ENCODE measurements at places on chromosomes 2 and 18. TPM values are rescaled to one million over a fixed set of nuclear protein-coding genes. Genes with fewer than 3 reads are reported as not detected.

DNA sequence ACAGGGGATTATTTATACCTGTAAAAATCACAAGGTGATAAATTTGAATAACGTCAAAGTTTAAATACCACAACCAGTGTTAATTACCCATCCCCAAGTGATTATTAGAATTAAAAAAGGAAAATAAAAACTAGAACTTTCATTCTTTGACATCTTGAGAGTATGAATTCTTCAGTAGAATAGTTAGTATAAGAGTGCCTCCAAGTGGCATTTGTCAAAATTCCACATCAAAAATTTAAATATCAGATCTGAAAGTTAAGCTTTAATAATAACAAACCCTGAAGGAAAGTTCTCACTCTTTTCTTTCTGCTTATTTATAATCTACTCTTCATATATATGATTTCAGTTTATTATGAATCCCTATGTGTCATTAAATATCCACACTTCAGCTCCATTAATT lies 273.7 kb upstream of the KYNU start:
- no peaks in the 10 kb centered on the region for H3K27me3 ChIP-seq
- no peaks in the 10 kb centered on the region for H3K4me1 ChIP-seq
- DNase-seq, result no peak
- no peak overlapping the region for H3K4me3 ChIP-seq

GRCh38 chr2:99389946-99390345 lies 52.8 kb downstream of the EIF5B start:
- H3K27me3 ChIP-seq, result no peaks in the 10 kb centered on the region
- no peak overlapping the region for H3K27ac ChIP-seq
- DNase-seq, result no peak
- no peak overlapping the region for H3K4me3 ChIP-seq

- H3K27ac ChIP-seq, result no peak overlapping the region
- H3K4me3 ChIP-seq, result no peak overlapping the region
- no peaks in the 10 kb centered on the region for H3K4me1 ChIP-seq
- H3K27me3 ChIP-seq, result no peaks in the 10 kb centered on the region
- no peaks in the 10 kb centered on the region for H3K36me3 ChIP-seq
These were observed 79.1 kb downstream of the PLCL1 start for GRCh38 chr2:197883354-197884032.

DNA sequence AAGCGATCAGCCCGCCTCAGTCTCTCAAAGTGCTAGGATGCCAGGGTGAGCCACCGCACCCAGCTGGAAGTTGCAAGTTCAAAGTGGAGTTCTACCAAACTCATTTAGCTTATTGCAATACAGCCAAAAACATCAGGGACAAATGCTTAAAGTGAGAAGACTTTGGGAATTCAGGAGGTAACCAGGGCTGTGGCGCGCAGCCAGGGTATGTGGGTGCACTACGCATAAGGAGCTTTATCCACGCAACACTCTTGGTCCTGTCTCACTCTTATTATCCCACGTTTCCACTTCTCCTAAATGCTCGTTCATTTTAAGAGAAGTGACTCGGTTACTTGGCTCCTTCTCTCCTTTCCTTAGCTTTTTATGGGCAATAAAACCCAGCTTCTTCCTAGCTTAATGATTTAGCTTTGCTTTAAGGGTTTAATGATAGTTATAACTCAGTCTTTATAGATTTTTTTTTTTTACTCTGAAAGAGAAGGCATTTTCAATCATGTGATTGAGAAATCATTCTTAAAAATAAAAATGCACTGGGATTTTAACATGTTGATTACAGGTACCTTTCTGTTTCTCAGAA lies 199.8 kb downstream of the KCNE4 start:
- no peaks in the 10 kb centered on the region for H3K36me3 ChIP-seq
- no peaks in the 10 kb centered on the region for H3K27me3 ChIP-seq
- no peak overlapping the region for H3K27ac ChIP-seq
- no peaks in the 10 kb centered on the region for H3K4me1 ChIP-seq
- no peak overlapping the region for H3K4me3 ChIP-seq
- DNase-seq, result no peak

GRCh38 chr2:18422432-18423165 lies 137.9 kb downstream of the RDH14 start:
- H3K4me1 ChIP-seq, result no peaks in the 10 kb centered on the region
- no peak for DNase-seq
- H3K36me3 ChIP-seq, result no peaks in the 10 kb centered on the region
- no peak overlapping the region for H3K4me3 ChIP-seq

DNA sequence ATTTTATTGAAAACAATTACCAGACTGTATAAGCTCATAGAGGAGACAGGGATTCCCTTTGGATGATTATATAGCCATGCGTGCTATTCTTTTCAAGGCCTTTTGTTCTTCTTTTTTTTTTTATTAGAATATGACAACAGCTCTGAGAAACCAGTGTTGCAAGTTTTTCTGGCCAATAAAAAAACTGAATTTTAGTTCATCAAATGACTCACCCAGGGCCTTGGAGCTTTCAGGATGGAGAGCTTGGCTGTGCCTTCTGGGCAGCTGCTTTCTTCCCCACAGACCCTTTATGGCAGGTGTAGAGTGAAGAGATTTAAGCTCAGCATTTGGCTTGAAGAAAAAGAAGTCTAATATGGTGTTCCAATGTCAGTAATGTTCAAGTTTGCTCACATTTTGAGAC lies 497.9 kb upstream of the FANCL start:
- H3K27ac ChIP-seq, result no peak overlapping the region
- H3K4me3 ChIP-seq, result no peak overlapping the region
- no peaks in the 10 kb centered on the region for H3K27me3 ChIP-seq
- no peak for DNase-seq
- peaks cover 3% of the 10 kb centered on the region for H3K4me1 ChIP-seq

DNA sequence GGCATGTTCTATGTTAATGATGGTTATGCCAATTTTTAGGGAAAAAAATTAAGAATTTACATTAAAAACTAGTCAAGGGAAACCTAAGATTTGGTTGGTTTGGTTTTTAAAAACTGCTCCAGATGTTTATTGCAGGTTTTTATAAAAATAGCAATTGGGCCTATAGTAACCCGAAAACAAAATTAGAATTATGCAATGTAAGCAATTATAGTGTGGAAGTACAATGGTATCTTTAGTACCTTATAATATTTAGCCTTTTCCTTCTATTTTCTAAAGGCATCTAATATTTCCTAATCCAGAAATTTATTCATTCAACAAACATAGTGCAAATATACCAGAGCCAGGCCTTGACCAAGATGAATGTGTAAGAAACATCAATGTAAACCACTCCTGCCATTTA lies 27.3 kb downstream of the CACNB4 start:
- no peaks in the 10 kb centered on the region for H3K27me3 ChIP-seq
- H3K4me1 ChIP-seq, result peaks cover 16% of the 10 kb centered on the region
- no peak for DNase-seq
- no peak overlapping the region for H3K27ac ChIP-seq

GRCh38 chr2:40027968-40028367 lies 248.9 kb upstream of the THUMPD2 start:
- H3K36me3 ChIP-seq, result no peaks in the 10 kb centered on the region
- no peak overlapping the region for H3K27ac ChIP-seq
- DNase-seq, result no peak

DNA sequence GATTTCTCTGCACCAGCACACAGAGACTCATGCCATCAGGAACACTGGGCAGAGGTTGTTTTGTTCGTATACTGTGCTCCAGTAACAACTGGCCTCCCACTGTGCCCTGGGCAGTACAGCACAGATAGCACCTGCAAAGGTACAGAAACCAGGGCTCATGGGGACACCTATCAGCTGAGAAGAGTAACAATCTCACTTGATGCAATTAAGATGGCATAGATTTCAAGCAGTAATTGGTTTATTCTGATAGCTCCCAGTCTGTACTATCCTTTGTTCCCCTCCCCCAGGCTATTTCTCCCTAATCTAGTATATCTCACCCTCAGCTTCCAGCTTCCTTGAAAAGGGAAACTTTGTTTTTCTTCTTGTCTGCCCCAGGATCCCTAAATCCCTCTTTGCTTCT lies 343.9 kb upstream of the MMADHC start:
- H3K4me1 ChIP-seq, result no peaks in the 10 kb centered on the region
- no peaks in the 10 kb centered on the region for H3K36me3 ChIP-seq
- H3K4me3 ChIP-seq, result no peak overlapping the region
- no peak overlapping the region for H3K27ac ChIP-seq

DNA sequence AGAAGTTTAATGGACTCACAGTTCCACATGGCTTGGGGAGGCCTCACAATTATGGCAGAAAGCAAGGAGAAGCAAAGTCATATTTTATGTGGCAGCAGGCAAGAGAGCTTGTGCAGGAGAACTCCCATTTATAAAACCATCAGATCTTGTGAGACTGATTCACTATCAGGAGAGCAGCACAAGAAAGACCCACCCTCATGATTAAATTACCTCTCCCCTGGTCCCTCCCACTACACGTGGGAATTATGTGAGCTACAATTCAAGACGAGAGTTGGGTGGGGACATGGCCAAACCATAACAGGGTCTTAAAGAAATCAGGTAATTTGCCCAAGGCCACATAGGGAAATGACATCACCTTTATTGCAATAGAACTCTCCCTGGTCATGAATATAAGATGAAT lies 1073.3 kb upstream of the ACVR2A start:
- no peak overlapping the region for H3K27ac ChIP-seq
- no peaks in the 10 kb centered on the region for H3K36me3 ChIP-seq
- no peak for DNase-seq
- H3K4me3 ChIP-seq, result no peak overlapping the region
- no peaks in the 10 kb centered on the region for H3K27me3 ChIP-seq

DNA sequence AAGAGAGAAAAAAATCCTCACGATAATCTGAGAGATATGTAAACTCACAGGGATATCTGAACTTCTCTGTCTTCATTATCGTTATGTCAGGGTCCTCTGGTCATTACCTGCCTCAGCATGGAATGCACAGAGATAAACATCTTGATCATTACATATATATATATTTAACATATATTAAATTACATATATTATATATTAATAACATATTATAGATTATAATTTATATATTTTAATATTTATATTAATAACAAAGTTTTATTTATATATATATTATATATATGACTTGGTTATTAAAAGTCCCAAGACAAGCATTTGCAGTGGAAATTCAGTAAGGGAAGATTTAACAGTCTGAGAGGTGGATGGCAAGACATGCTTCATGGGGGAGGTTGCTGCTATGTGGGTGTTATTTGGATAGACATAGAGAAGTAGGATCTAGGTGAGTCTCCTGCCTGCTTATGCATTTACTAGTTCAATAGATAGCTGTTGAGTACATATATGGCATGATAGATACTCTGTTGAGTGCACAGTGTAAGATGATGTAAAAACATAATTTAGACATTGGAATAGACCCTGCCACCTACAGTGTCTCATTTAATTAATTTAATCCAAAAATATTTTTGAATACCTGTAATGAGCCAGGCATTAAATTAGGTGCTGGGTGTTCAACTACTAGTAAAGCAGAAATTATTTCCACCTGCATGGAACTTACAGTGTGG lies 255.2 kb downstream of the RAD51AP2 start:
- no peak overlapping the region for H3K4me3 ChIP-seq
- H3K36me3 ChIP-seq, result no peaks in the 10 kb centered on the region
- peaks cover 6% of the 10 kb centered on the region for H3K27me3 ChIP-seq
- no peak overlapping the region for H3K27ac ChIP-seq
- no peak for DNase-seq

The ANKRD62 gene
- total RNA-seq, result not detected

The FOXD4L1 gene
- total RNA-seq, result 0.17 TPM

The VWA3B gene
- total RNA-seq, result not detected

The SLC9A2 gene
- total RNA-seq, result not detected

Measured in activated B cell treated with CpG ODN at 0.5 μM for 24 hours (primary cell).